ENCODE measurements at places on chromosomes 3 and 15.

DNA sequence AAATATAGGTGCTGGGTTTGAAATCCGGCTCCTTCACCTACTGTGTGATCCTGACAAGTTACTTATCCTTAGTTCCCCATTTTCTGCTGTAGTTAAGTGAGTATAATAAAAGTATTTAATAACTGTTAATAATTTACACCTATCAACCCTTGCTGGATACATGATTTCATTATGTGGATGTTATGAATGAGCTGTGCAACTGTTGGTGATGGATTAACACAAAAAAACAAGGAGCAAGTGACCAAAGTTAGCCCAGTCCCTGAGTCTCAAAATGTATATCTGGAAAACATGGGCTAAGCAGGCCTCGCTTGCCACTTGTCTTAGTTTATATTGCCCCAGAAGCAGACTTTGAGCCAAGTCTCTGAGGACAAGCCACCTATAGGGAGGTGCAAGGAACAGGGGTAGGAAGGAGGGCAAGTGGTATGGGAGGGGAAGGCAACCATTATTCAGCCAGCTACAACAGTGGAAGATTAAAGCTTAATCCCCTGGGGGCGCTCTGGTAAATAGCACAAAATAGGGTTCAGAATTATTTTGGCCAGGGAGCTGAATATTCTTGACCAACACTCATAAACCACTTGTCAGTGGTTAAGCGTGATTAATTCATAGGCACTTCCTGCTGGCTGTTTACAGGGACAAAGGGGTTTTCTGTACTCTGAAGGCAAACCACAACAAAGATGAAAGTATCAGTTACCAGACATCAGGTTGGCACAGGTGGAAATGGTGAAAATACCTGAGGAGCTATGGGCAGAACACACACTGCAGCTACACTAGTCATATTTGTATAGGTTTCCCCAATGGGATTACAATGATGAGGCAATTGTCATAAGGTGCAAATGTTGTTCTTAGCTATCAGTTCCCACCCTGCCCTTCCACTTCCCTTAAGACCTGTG, 76.2 kb downstream of the TRIM42 start:
- no peak for DNase-seq

DNA sequence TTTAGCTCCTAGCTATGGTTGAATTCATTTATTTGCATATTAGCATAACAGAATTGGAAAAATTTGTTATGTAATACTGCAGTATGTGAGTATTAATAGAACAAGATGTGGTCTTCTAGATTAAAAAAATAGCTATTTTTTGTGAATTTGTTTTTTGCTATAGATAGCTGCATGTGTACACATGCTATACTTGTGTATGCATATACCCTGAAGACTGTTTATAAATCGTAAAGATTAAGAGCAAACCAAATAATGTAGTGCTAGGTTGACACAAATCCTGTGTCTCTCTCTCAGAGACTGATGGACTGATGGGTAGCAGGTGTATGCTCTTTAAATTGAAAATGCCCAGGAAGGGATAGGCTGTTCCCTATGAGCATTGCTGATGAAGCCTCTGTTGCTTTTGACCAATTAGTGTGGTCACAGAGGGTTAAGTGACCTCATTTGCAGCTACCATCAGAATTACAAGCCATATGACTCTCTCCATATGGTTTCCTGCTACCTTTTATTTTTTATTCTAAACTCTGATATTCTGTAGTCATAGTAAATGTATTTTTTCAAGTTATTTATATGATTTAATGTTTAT, 9.0 kb downstream of the PLCL2 start:
- DNase-seq, result no peak

DNA sequence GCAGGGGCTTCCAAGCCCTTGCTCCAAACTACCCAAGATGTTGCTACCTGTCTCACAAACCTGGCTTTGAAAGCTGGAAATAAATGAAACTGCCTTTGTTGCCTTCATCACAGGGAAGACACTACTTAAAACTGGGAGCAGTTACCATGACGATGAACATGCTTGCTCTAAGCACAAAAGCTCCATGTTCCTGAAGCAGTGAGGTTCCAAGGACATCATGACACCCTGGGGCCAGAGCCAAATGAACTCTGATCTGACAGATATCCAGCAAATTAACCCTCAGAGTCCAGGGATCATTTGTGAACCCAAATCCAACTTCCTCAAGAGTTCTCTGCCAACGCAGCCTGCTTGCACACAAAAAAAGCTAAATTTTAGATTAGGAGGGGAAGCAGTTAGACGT, 10.7 kb downstream of the TRAIP start:
- DNase-seq, result no peak

DNA sequence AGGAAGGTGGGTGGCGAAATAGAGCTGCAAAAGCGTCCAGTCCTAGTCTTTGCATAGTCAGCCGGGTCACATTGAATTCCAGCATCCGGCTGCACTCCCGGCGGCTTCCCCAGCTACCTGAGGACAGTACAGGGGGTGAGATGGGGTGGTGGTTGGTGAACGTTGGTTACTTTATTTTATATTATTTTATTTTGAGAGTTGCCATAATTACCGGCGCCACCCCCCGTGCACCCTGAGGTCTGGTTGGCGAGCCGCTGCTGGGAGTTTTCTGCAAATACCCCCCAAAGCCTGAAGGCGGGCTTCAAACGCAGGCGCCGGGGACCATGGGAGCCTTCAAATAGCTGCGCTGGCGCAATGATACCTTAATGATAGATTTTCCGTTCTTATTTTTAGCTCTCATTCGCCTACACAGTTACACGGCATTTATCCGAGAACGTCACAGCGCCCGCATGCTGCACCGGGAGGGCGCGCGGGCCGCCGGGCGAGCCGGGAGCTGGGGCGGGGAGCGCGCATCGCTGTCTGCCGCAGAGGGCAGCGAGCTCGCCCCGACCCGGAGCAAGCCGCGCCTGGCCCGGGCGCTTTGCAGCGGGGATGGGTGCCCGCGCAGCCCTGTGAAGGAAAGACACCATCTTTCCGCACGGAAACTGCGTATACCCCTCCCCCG, 756 bp upstream of the RASGRF1 start:
- DNase-seq, result peak; percentile 35

DNA sequence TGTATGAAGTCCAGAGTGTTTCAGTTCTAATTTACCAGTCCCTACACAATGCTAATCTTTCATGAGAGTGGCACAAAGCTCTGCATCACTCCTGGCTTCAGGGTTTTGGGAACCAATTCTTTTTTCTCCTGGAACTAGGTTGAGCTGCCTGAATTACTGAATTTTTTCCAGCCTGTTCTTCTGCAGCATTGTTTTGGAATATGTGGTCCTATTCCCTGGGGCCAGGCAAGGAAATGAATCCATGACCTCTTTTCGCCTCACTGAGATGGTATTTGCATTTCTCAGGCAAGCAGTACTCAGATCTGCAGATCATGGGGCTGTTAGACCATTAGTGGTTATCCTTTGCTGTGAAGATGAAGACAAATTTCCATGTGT, 25.6 kb upstream of the GPR171 start:
- peak; percentile 38 for DNase-seq

GRCh38 chr3:49015765-49016164, 2.6 kb downstream of the DALRD3 start:
- DNase-seq, result no peak

DNA sequence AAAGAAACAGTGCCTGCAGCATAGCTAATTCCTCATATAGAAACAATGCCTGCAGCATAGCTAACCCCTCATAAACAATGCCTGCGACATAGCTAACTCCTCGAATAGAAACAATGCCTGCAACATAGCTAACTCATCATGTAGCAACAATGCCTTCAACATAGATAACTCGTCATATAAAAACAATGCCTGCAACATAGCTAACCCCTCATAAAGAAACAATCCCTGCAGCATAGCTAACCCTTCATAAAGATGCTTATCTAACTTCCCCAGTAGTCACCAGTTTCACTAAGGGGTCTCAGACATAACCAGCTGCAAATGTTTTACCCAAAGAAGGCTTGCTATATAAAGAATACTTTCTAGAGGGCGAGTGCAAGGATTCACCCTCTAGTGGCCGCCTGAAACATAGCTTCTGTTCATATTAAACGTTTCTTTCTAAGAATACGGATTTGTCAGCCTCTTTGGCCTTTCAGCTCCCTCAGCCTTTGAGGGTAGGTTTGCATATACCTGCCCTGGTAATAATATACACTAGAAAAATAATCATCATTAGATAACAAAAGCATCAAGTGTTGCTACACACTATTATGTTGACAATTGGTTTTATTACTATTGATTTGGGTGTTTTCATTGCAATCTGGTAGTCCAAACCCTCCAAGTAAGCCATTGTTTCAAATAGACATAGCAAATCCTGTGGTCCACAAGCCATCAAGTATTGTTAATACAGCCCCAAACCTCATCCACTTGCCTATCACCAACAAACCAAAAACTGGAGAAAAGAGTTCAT, 44.4 kb upstream of the FAN1 start:
- DNase-seq, result no peak

DNA sequence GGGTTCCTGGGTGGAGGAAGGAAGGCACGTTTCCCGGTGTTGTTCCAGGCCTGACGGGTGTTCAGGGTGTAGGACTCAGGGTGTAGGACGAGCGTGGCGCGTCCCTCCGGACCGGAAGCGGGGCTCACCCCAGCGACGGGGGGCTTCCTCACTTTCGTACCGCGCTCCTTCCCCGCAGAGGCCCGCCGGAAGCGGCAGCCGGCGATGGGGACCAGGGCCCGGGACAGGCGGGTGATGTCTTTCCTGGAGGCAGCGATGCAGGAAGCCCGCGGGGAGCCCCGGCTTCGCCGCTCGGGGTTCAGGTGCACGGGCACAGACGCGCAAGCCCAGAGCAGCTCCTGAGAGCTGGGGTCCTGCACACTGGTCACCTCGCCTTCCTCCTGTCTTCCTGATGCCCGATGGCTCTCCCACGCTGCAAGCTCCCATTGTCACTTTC, 13.4 kb downstream of the FOXL2NB start:
- no peak for DNase-seq

- no peak for DNase-seq
Observed at GRCh38 chr15:47461652-47462141, 255.6 kb upstream of the SEMA6D start.

GRCh38 chr3:35680866-35681650, 41.7 kb downstream of the ARPP21 start:
- no peak for DNase-seq

DNA sequence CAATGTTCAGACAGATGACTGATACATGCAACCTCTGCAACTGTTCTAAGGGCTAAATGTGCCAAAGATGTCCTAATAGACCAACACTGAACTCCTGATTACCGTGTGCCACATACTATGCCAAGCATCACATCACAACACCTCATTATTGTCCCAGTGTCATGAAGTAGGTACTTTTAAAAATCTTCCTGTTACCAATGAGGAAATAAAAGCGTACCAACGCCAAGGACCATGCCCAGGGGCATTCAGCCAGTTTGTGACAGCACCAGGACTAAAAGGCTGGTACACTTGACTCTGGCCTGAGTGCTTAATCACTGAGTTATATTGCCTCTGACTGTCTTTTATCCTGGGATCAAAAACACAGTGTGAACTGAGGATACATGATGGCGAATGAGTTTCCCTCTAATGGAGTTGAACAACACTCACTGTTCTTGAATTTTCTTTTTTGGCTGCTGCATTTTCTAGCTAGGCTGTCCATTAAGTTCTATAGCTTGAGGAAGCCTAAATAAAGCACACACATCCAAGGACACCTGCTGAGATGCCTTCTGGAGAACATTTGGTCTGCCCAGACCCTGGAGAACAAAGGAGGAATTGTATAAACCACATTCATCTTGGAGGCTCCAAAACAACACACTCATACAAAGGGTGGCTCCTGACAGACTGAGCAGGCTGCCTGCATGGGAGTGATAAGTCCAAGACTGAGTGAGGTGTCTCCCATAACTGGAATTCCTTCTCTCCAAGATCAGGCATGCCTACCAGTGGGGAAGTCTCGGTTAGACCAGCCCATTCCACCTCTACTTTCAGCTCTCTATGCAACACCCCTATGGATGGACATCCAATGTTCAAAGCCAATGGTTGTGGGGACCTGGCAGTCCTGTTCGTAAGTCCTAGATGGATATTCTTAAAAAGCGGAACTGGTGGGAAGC, 126.7 kb upstream of the PRICKLE2 start:
- DNase-seq, result no peak

GRCh38 chr15:66838671-66839239, 136.7 kb downstream of the SMAD6 start:
- no peak for DNase-seq

DNA sequence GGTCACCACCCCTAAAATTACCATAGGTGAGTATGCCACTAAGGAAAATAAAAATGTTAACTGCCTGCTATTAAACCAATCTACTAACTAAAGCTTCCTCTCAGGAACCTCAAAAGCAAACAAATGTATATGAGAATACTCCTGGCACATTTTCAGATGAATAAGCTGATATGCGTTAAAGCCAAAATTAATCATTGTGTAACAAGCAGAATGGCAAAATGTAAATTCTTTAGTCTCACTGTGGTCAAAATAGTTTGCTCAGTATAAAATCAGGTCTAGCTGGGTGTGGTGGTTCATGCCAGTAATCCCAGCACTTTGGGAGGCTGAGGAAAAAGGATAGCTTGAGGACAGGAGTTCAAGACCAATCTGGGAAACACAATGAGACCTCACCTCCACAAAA, 53.6 kb downstream of the SUMF1 start:
- DNase-seq, result no peak

DNA sequence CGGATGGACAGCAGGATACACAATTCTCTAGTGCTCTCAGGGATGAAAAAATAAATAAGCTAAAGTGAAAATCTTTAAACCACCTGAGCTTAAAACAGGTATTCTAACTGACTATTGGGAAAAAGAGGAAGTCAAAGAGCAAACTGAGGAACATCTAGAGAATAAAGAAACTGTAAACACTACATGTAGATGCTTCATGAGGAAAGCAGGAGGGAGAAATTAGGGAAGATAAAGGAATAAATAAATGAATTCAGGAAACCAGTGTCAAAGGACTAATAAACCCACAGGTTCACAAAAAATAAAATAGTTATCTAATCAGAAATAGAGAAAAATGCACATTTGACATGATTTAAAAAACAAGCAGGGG, 525 bp upstream of the MCCC1 start:
- DNase-seq, result no peak

- no peak for DNase-seq
Observed at GRCh38 chr15:67127965-67128364, 62.6 kb downstream of the SMAD3 start.

DNA sequence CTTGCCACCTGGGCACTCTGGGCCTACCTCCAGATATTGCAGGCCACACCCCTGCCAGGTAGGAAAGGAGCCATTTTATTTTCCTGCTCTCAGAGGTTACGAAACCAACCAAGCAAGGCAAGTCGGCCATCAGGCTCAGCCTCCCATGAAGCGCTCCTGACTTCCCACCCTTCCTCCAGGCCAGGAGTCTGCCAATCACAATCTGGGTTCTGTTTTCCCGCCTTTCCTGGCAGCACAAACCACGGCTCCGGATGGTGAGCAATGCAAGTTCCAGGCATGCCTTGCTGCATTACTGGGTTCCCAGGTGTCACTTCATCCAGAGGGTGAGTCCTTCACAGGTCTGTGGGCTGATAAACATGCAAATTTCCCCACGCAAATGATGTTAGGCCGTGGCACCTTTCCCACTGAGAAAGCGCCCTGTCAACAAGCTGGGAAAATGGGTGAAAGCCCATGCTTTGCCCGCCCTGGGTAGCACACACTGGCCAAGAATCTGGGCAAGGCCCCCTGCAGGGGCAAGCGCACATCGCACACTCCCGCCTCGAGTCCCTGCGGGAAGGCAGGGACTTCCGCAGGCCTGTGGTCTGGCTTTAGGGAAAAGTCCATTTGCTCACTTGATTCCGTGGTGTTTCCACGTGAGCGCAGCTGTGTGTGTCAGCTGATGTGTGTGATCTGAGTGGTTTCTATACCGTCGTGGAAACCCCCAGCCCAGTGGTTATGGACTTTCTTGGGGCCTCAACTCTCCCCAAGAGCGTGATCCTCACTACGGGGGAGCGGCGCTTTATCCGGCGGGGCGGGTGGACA, 61.6 kb upstream of the RYK start:
- no peak for DNase-seq
